Kidney epithelial cell (primary cell): ENCODE measurements at places on chromosomes 6 and 20.

DNA sequence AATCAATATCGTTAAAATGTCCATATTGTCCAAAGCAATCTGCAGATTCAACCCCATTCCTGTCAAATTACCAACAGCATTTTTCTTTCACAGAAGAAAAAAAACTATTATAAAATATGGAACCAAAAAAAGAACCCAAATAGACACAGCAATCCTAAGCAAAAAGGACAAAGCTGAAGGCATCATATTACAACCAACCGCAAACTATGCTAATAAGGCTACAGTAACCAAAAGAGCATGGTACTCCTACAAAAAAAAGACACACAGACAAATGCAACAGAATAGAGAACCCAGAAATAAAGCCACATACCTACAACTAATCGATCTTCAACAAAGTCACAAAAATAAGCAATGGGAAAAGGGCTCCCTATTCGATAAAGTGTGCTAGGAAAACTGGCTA lies 49.2 kb downstream of the RNGTT start:
- no peak for DNase-seq

DNA sequence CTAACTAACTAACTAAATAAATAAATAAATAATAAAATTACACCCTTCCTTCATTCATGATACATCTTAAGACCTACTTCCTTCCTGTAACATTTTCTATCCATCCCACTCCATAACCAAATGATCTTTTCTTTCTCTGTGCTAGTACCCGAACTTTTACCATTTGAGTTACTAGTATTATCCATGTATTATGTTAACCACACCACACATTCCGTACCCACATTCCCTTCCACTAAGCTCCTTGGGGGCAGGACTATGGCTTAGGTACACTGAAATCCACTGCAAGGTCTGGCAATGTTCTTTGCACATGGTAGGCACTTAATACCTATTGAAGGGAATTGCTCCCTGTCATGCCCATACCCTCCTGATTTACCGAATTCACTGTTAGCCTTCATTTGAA lies 24.9 kb downstream of the REPS1 start:
- DNase-seq, result no peak

GRCh38 chr6:6006428-6007365 lies at the start of gene NRN1:
TSS of gene NRN1 (minus strand) at chr6:6006925. CDS start at chr6:6006749, 176 bp downstream.
- no peak for DNase-seq

- no peak for DNase-seq
Observed at GRCh38 chr6:111612379-111612778, 6.7 kb upstream of the TRAF3IP2 start.

GRCh38 chr6:71206089-71206488 lies 82.5 kb upstream of the OGFRL1 start:
- no peak for DNase-seq

DNA sequence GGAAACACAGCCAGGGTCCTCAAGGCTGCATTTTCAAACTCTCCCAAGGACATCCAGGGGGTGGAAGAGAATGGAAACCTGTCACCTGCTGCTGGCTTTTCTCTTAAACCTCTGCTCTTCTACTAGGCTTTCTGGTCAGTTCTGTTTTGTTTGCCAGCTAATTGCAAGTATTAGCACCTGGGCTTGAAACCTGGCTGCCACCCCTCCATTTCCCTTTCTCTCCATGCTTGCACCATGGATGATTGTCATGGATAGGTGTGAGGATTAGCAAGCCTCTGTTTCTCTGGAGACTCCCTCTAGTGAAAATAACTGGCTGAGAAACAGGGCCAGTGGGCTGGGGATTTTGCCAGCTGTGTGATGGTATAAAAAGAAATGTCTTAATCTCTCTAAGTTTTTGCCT lies 33.0 kb upstream of the GPR6 start:
- DNase-seq, result no peak

- DNase-seq, result no peak
Observed at GRCh38 chr6:6348256-6348655, 27.8 kb upstream of the F13A1 start.

GRCh38 chr6:36668591-36668990 lies 9.9 kb upstream of the CDKN1A start:
- DNase-seq, result no peak

DNA sequence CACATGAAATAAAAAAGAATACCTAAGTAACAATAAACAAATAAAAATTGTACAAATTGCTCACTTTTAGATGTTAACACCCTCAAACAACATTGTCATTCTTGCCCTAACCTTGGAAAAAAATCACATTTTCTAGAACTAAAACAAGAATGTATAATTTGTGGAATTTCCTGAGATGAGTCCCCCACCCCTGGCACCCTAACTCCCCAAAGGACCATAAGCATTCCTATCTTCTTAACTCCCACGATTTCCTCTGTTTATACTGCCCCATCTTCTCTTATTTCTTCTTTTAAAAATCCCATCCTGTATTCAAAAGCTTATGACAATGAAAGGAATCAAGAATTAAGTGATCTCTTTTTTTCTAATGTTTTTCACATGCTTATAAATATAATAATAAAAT lies 70.9 kb downstream of the IBTK start:
- DNase-seq, result no peak
